ENCODE measurements at places on chromosomes 4 and X.
A peak's percentile ranks its signal among the peaks of the same experiment; 100 is the strongest.

GRCh38 chrX:63751481-63751880 is 33.5 kb downstream of the ARHGEF9 start:
- no peak for DNase-seq

DNA sequence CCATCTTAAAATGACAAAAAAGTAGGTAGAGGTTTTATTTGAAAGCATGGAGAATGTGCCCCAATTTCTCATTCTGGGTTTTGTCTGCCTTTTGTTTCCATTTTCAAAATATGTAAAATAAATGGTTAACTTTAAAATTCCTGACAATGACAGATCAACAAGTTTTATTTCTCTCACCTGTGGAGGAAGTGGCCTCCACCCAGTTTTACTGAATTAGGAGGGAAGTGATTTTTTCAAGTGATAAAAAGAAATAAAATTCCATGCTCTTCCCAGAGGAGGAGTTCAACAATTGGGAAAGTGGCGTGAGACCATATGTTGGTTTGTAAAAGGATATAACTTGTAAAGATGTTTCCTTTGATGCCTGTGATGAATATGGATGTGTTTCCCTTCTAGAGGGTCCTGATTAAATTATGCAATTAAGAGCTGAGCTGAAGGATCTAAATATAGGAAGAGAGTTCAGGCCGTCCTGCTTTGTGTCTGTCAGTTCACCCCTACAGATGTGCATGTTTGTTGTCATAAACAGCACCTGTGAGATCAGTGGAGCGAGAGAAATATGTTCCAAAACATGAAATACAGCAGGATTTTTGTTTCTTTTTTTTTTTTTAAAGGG is 19.5 kb downstream of the SMAD1 start:
- no peak for DNase-seq

GRCh38 chr4:153267890-153268289 is 63.6 kb downstream of the TRIM2 start:
- DNase-seq: no peak

DNA sequence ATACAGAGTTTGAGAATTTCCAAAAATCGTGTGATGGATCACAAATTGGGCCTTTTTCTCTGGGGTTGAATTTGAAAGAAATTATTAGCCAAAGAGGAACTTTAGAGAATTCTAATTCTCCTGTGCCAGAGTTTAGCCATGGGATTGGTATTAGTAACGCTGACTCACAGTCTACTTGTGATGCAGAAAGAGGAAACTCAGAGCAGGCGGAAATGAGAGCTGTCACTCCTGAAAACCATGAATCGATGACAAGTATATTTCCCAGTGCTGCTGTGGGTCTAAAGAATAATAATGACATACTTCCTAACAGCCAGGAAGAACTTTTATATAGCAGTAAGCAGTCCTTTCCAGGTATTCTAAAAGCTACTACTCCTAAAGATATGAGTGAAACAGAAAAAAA is 64.9 kb downstream of the N4BP2 start:
- no peak for DNase-seq

DNA sequence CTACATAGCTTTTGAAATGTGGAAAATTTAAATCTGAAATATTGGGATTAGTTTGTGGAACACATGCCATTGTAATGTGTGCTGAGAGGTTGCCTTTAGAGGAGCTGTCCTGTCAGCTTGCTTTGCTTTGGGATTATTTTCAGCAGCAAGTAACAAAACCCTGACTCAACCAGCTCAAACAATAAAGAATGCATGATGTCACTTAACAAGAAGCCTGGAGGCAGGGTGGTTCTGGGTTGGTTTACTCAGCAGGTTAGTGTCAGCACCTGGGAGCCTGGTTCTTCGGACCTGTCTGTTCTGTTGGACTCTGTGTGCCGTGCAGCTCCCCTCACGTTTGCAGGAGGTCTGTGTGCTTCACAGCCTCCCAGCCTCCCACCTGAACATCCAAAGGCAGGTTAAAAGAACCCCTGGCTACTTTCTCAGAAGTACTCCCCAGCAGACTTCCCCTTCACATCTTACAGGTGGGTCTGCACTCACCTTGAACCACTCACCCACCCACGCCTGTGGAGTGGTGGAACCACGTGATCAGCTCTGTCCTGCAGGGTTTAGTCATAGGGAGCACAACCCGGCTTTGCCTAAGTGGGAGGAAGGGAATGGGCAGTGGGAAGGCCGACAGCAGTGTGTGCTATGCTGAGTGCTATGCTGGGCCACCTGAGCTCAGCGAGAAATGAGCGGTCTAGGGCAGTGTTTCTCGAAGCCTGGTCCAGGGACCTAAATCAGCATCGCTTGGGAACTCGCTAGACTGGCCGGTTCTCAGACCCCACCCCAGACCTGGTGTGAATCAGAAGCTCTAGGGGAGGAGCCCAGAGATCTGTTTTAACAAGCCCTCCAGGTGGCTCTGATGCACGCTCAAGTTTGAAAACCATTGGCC is 20.4 kb downstream of the TMEM131L start:
- DNase-seq: no peak

DNA sequence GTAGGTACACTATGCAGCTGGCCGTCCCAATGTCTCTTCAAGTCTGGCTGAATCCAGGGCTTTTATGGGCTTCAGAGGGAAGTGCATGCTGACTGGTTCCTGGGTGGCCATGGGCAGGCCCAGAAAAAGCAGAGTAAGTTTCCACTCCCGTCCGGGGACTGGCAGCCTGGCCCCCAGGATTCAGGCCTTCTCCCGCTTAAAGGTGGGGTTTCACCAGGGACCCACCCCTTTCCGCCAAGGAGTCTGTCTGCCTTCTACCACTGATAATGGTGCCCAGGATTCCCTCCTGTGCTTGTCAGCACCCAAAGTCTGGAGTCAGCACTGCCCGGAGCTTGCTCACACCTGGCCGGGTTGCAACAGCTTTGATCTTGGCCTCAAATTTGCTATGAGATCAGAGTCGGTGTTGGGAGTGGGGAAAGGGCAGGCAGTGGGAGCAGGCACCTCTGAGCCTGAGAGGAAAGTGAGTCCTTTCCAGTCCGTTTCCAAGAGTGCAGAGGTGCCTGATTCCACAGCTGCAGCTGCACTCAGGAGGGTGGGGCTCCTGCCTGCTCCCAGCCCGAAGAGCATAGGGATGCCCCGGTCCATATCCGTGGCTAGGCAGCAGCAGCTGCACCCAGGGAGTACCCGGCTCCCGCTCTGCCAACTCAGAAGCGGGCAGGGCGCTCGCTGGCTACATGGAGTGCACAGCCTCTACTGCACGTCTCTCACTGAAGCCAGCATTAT is 1344.3 kb upstream of the ADGRL3 start:
- no peak for DNase-seq

GRCh38 chr4:91345632-91346031 is 958.1 kb upstream of the GRID2 start:
- DNase-seq: no peak

- no peak for DNase-seq
These were observed 304 bp upstream of the SPIN2A start for GRCh38 chrX:57137501-57137900.

- DNase-seq: no peak
These were observed 111.2 kb downstream of the PPP3CA start for GRCh38 chr4:101236097-101236496.

- no peak for DNase-seq
These were observed 75.8 kb upstream of the PCDH18 start for GRCh38 chr4:137608085-137608484.

DNA sequence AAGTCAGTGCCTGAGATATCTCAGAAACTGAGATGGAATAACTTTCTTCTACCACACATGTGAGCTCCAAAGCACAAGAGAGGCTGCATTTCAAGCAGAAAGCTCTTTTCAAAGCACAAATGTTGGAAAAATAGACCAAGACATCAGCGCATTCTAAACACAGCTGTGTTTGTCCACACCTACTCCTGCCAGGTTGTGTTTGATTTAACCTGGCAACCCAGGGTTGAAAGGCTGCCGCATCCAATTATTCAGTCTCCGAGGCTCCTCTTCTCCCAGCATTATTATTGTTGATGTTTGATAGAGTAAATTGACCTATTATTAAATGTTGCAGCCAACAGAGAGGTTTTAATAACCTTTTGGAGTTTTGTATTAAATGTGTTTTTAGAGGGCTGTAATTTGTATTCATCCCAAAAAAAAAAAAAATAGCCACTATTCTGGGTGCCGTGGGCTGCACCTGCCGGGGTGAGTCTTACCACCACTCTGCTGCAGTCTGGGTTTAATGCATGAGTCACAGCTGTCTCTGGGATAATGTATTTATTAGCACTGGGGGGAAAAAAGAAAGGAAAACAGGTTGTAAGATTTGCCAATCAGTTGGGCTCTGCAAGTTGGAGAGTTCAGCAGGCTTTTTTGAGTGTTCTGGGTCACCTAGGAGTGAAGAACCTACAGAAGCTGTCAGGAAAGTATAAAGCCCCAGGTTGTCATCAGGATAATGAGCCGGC is 105.2 kb upstream of the NOCT start:
- no peak for DNase-seq

DNA sequence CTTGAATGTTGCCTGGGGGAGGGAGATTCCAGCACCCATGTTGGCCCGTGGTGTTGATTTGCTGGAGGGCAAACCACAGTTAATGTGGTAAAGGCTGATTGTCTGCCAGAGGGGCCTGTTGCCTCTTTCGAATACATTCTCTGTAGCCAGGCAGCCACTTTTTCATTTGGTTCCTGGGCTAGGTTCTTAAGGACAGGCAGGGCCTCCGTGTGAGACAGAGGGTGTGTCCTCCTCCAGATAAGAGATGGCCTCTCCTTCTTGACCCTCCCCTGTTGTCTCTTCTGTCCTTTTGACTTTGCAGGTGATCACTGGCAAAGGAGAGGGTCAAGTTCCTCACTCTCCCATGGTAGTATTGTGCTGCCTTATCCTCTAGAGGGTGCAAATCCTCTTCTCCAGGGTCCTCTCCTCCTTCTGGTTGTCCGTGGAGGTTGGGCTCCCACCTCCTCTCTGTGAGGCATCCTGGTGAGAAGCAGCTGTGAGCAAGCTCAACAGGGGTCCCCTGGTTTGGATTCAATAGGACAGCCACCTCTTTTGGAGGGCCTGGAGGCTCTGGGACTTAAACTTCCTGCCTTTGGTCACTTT is 44.9 kb downstream of the ZNF182 start:
- DNase-seq: no peak

DNA sequence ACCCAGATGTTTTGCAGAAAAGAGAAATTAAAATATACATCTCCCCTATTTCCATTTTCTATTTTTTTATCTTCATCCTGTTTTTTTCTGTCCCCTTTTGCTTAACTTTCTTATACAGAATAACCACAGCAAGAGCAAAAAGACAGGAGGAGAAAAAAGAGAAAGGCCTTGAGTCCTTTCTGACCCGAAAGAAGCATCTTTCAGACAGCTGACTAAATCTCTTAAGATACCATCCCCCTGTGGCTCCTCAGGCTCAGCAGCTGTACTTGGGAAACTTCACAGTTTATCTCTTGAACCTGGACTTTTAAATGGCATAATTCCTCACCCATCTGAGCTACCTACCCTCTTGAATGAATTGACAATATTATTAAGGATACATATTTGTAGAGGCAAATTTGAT is 100.2 kb downstream of the FIP1L1 start:
- no peak for DNase-seq

DNA sequence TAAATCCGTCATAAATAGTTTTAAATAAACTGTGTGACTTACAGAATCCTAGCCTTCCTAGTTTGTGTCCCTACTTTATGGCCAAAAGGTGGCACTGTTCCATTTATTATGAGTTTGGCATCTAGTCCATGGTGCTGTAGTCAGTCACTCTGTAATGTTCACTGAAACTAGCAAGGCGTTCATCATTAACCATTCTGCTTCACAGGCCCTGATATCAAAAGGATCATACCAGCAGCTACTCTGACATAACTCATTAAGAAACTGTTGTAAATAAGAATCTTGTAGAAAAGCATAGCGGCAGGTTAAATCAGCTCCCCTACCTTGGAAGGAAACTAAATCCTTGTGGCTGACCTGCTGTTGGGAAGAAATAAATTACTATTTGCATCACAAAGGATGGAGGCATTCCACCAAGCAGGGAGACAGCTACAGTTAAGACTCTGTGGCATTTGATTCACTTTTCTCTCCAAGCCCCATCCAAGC is 919.6 kb upstream of the DIAPH2 start:
- peak; percentile 16 for DNase-seq

GRCh38 chr4:170008371-170008770 is 17.8 kb downstream of the MFAP3L start:
- no peak for DNase-seq

GRCh38 chr4:35963974-35964515 is 280.3 kb downstream of the ARAP2 start:
- DNase-seq: no peak

- DNase-seq: peak; percentile 95
These were observed at the start of gene PRMT9 for GRCh38 chr4:147683717-147684700. PRMT9 (minus strand) TSS chr4:147684163; CDS start chr4:147683987, 176 bp downstream.

- no peak for DNase-seq
These were observed 286.9 kb downstream of the RAPGEF2 start for GRCh38 chr4:159389756-159390155.

GRCh38 chr4:6121276-6121850 is 79.0 kb downstream of the JAKMIP1 start:
- no peak for DNase-seq

GRCh38 chr4:114472269-114473032 is 126.2 kb upstream of the UGT8 start:
- no peak for DNase-seq

- peak; percentile 10 for DNase-seq
These were observed 7.3 kb upstream of the SH3BP2 start for GRCh38 chr4:2785613-2786012.

- DNase-seq: no peak
These were observed 20.4 kb upstream of the FBXW7 start for GRCh38 chr4:152556283-152556682.

- DNase-seq: no peak
These were observed 103.7 kb upstream of the BMPR1B start for GRCh38 chr4:94653984-94654609.

DNA sequence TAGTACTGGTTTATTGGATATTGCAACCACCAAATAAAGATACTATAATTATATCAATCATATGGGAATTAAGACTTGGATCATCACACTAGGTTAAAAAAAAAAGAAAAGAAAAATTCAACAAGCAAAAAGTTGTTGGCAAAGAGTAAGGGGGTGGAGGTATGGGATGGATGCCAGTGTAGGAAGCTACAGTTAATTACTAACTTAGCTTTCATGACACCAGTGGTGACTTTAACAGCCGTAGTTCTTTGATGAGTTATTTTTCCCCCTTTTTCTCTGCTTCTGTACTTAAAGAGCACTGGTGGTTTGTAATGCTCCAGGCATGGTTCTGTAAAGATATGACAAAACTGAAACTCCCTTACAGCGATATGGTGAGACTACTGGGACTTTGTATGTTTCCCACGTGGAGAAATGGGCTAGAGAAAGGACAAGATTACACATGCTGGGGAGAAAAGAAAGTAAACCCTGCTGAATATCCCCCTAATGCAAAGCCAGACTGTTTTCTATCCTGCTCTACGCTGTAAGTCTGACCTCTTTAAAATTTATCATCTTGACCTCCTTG is 210.8 kb downstream of the SPOCK3 start:
- DNase-seq: no peak

DNA sequence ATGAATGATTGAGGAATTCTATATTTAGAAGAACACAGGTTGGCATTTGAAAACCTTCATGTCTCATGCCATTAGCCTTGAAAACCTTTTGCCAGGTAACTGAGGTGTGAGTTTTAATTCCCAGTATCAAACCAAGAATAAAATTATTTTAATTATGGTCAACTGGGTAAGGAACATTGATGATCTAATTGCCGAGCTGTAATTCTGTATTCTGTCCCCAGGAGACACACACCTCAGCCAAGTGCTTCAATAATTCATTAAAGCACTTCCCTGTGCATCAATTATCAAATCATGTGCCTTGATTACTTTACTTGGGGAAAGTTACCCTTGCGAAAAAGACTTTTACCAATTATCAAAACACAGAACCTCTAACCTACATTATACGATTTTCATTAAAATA is 331.9 kb upstream of the GALNT7 start:
- DNase-seq: no peak
